ENCODE measurements at places on chromosomes 4 and X. TPM values are rescaled to one million over a fixed set of nuclear protein-coding genes. Genes with fewer than 3 reads are reported as not detected.

PLP1 gene
- total RNA-seq = not detected

SLC7A11 gene
- total RNA-seq = 30.1 TPM

TNMD gene
- not detected for total RNA-seq

CCNA2 gene
- 7.2 TPM for total RNA-seq

AREG gene
- 95.3 TPM for total RNA-seq

NAT8L gene
- total RNA-seq = 9.0 TPM

GK gene
- total RNA-seq = 4.1 TPM

EDNRA gene
- 11.7 TPM for total RNA-seq

UBA1 gene
- total RNA-seq = 199 TPM

F8 gene
- 3.3 TPM for total RNA-seq

DGAT2L6 gene
- total RNA-seq = not detected

TMPRSS11D gene
- not detected for total RNA-seq

SPATA18 gene
- total RNA-seq = 11.0 TPM

TIMM17B gene
- 89.4 TPM for total RNA-seq

EPHA5 gene
- 0.07 TPM for total RNA-seq

RAI2 gene
- 3.2 TPM for total RNA-seq

SLC6A14 gene
- 0.13 TPM for total RNA-seq

BMP3 gene
- 0.33 TPM for total RNA-seq

MAGEA12 gene
- total RNA-seq = not detected

SPANXB1 gene
- not detected for total RNA-seq

TBC1D8B gene
- 1.3 TPM for total RNA-seq

CDKL5 gene
- 8.6 TPM for total RNA-seq

AFF2 gene
- 0.41 TPM for total RNA-seq

DCAF16 gene
- total RNA-seq = 26.8 TPM

PLXNB3 gene
- 9.1 TPM for total RNA-seq

GPRASP2 gene
- total RNA-seq = 10.6 TPM

CT45A10 gene
- not detected for total RNA-seq

LRCH2 gene
- 5.1 TPM for total RNA-seq

HPGD gene
- total RNA-seq = 0.75 TPM

TNIP3 gene
- 1.1 TPM for total RNA-seq

ARAF gene
- 41.2 TPM for total RNA-seq

IL3RA gene
- 9.7 TPM for total RNA-seq

CSN1S1 gene
- total RNA-seq = not detected

FRMD7 gene
- total RNA-seq = not detected

CENPVL2 gene
- 0.96 TPM for total RNA-seq

CYLC1 gene
- not detected for total RNA-seq
